ENCODE measurements at places on chromosomes 1 and 21. TPM values are rescaled to one million over a fixed set of nuclear protein-coding genes. Genes with fewer than 3 reads are reported as not detected.

GRCh38 chr1:202760589-202760988, 47.6 kb downstream of the KDM5B start:
- DNase-seq, result no peak
- H3K27ac ChIP-seq, result peak overlapping the region; percentile 16
- H3K4me3 ChIP-seq, result no peak overlapping the region
- H3K36me3 ChIP-seq, result peaks cover 36% of the 10 kb centered on the region
- H3K27me3 ChIP-seq, result no peaks in the 10 kb centered on the region

GRCh38 chr1:201554190-201554600, 15.3 kb downstream of the NAV1 start:
- DNase-seq, result no peak
- no peak overlapping the region for H3K4me3 ChIP-seq
- H3K27me3 ChIP-seq, result peaks cover 6% of the 10 kb centered on the region
- H3K27ac ChIP-seq, result no peak overlapping the region
- H3K36me3 ChIP-seq, result no peaks in the 10 kb centered on the region

Gene SESN2
- 25.8 TPM for total RNA-seq

- peaks cover 37% of the 10 kb centered on the region for H3K4me1 ChIP-seq
- H3K27me3 ChIP-seq, result no peaks in the 10 kb centered on the region
- H3K36me3 ChIP-seq, result peaks cover 12% of the 10 kb centered on the region
- peak overlapping the region; percentile 47 for H3K27ac ChIP-seq
- no peak overlapping the region for H3K4me3 ChIP-seq
These were observed 3.6 kb downstream of the PRKAB2 start for GRCh38 chr1:147168626-147169058.

Gene LHX8
- total RNA-seq, result not detected

Gene FAAH
- total RNA-seq, result 38.6 TPM

GRCh38 chr1:48789903-48790302, 13.2 kb upstream of the BEND5 start:
- no peak for DNase-seq
- no peak overlapping the region for H3K27ac ChIP-seq
- H3K27me3 ChIP-seq, result no peaks in the 10 kb centered on the region

DNA sequence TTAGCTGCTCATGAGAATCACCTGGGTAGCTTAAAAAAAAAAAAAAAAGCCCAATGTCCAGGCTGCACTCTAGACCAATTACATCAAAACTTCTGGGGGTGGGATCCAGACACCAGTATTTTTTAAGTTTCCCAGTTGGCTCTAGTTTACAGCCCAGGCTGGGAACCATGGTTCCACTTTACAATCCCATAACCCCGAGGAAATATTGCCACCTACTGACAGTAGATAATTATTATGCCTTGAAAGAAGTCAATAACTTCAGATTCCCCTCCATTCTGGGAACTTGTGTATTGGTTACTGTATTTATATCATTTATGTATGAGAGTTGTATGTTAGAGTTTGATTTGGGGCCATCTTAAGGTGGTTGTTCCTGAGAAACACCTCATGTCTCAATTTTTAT, 100.2 kb downstream of the SPATA46 start:
- H3K27me3 ChIP-seq, result no peaks in the 10 kb centered on the region
- DNase-seq, result no peak
- H3K4me3 ChIP-seq, result no peak overlapping the region
- H3K4me1 ChIP-seq, result no peaks in the 10 kb centered on the region

DNA sequence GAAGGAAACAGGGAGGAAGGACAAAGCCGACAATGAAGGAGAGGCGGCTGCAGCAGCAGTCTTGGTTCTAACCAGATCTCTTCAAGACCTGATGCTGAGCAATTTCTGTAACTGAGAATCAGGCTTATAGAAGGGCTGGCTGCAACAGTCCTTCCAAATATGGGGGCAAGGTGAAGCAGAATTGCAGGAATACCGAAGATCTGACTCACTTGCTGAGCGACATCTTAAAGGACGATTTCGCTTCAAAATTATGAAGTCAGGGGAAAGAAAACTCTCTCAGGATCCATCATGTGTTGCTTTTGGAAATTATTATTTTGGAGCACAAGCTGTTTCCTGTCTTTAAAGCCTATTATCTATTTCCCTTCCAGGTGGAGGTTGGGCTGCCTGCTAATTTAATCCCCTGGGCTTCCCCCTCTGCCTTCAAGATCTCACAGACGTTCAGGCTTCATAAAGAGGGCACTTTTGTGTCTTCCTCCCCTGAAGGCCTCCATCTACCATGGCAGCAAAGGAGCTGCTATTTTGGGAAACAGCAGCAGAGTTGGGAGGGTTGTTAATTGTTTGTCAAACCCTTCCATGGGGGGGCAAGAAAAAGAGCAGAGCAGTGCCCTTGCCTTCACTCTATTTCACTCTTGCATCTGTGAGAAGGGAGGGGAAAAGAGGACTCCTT, 10.8 kb upstream of the IER5 start:
- DNase-seq, result no peak
- peaks cover 32% of the 10 kb centered on the region for H3K27me3 ChIP-seq
- H3K36me3 ChIP-seq, result no peaks in the 10 kb centered on the region
- no peak overlapping the region for H3K4me3 ChIP-seq

DNA sequence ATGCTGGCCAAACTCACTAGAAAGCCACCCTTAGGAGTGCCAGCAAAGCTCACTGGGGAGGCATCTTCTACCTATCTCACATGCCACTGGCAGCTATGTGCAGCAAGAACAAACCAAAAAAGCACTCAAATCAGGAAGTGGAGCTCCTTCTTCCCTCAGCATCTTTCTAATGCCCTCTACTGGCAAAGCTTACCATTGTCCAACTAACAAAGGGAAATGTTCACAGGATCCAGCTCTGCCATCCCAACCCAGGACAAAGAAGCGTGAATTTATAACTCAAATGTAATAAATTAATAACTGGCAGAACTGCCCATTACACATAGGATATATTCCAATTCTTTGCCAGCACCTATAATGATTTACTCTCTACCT, 38.9 kb downstream of the LEPR start:
- H3K27ac ChIP-seq, result no peak overlapping the region
- DNase-seq, result no peak
- H3K27me3 ChIP-seq, result no peaks in the 10 kb centered on the region
- peaks cover 5% of the 10 kb centered on the region for H3K36me3 ChIP-seq

DNA sequence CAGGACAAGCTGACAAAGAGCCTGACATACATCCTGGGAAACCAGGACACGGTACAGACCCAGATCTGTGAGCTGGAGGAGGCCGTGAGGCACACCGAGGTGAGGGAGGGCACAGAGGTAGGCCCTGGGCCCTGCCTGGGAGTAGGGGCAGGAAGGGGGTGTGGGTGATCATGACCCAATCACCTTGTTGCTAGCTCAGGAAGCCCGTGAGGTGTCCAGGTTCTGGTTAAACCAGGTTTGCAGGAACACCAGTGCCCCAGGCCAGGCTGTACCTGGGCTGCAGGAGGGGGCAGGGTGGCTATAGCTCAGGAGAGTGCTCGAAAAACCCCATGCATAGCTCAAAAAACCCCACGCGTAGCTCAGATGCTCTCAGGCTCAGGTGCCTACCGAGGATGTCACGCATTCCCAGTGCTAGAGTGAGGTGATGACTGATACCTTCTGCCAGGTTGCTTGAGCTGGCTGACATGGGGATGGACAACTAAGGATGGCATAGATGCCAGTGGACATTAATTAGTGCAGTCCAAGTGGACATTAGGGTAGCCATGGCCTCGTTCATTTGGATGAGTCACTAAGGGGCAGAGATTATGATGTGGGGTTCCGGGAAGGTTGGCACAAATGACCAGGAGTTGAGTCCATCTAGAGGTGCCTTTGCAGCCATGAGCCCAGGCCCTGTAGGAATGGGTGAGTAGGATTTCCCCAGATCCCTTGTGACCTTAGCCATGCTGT, 3.7 kb downstream of the TRIM46 start:
- H3K27me3 ChIP-seq, result no peaks in the 10 kb centered on the region
- DNase-seq, result no peak
- H3K4me3 ChIP-seq, result no peak overlapping the region
- H3K4me1 ChIP-seq, result peaks cover 26% of the 10 kb centered on the region

- DNase-seq, result no peak
- no peaks in the 10 kb centered on the region for H3K27me3 ChIP-seq
- H3K4me1 ChIP-seq, result no peaks in the 10 kb centered on the region
- H3K36me3 ChIP-seq, result peaks cover 12% of the 10 kb centered on the region
- no peak overlapping the region for H3K4me3 ChIP-seq
- no peak overlapping the region for H3K27ac ChIP-seq
These were observed 13.6 kb downstream of the OXCT2 start for GRCh38 chr1:39757501-39757900.

DNA sequence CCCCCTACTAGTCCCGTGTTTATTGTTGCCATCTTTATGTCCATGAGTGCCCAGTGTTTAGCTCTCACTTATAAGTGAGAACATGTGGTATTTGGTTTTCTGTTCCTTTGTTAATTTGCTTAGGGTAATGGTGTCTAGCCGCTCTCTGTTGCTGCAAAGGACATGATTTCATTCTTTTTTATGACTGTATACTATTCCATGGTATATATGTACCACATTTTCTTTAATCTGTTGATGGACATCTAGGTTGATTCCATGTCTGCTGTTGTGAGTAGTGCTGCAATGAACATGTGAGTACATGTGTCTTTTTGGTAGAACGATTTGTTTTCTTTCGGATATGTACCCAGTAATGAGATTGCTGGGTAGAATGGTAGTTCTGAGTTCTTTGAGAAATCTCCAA, 44.2 kb upstream of the METTL18 start:
- no peaks in the 10 kb centered on the region for H3K27me3 ChIP-seq
- DNase-seq, result no peak
- H3K4me1 ChIP-seq, result no peaks in the 10 kb centered on the region
- peaks cover 47% of the 10 kb centered on the region for H3K36me3 ChIP-seq
- no peak overlapping the region for H3K27ac ChIP-seq

Gene GUCA2B
- 1.3 TPM for total RNA-seq

- DNase-seq, result no peak
- no peaks in the 10 kb centered on the region for H3K36me3 ChIP-seq
- H3K4me1 ChIP-seq, result no peaks in the 10 kb centered on the region
- H3K27ac ChIP-seq, result no peak overlapping the region
- no peak overlapping the region for H3K4me3 ChIP-seq
- no peaks in the 10 kb centered on the region for H3K27me3 ChIP-seq
These were observed 94.1 kb downstream of the PCBP3 start for GRCh38 chr21:45737485-45738166.

GRCh38 chr1:44359234-44359935, 4.3 kb upstream of the ERI3 start:
- H3K4me3 ChIP-seq, result no peak overlapping the region
- H3K27ac ChIP-seq, result no peak overlapping the region
- H3K4me1 ChIP-seq, result peaks cover 15% of the 10 kb centered on the region
- peaks cover 3% of the 10 kb centered on the region for H3K27me3 ChIP-seq
- no peak for DNase-seq

- no peak overlapping the region for H3K4me3 ChIP-seq
- no peak overlapping the region for H3K27ac ChIP-seq
- H3K36me3 ChIP-seq, result no peaks in the 10 kb centered on the region
- no peak for DNase-seq
- peaks cover 3% of the 10 kb centered on the region for H3K27me3 ChIP-seq
These were observed 234.3 kb upstream of the NFIA start for GRCh38 chr1:60847855-60848582.

DNA sequence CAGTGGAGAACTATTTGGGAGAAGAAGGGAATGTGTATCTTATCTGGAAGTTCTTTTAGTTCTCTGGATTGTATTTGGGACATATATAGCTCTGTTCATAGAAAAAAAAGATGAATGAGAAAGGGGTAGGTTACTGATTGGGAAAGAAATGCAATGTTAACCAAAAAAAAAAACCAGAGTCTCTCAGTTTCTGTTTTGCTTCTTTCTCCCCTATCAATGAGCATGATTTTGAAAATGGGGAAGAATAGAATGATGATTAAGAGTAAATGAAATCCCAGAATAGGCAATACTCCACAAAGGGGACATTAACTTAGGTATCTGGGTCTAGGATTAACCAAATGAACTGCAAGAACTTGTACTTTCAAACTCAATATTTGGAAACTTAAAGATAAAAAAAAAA, 92.9 kb downstream of the RHOU start:
- no peaks in the 10 kb centered on the region for H3K27me3 ChIP-seq
- no peak for DNase-seq
- no peak overlapping the region for H3K4me3 ChIP-seq
- peaks cover 35% of the 10 kb centered on the region for H3K4me1 ChIP-seq
- no peak overlapping the region for H3K27ac ChIP-seq

DNA sequence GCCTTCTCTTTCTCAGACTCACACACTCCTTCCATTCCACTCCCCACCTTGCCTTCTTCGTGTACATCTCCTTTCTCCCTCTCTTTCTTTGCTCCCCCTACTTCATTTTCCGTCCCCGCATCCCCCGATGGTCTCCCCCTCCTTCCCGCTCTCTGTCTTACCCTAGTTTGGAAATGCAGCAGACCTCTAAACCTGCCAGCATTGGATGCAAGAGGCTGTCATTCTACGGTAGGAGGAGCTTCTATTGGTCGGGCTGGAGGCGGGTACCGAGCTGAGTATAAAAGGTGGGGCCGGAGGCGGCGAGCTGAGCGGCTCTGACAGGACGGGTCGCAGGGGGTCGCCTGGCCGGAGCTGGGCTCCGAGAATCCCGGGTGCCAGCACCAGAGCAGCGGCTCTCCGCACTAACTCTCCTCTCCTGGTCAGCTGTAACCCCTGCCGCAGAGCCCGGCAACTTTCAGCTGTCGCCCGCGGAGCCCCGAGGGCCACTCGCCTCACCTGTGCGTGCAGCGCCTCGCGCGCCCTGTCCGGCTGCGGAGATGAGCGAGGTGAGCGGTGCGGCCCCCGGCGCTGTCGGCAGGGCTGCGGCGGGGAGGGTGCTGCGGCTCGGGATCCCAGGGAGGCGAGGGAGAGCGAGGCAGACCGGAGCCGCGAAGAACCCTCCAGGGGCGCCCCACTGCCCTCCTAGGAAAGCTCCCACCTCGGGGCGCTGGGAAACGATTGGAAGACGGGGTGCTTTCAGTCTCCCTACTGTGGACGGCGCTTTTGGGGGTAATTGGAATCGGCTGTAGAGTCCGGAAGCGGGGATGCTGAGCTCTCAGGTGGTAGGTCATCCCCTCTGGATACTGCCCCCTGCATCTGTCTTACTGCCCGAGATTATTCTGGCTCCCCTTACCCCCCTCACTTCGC, at the start of gene PCP4L1:
TSS of gene PCP4L1 (plus strand) at position 307 of the 906 bp plus-strand sequence. CDS start at position 537, 230 bp downstream.
- peaks cover 12% of the 10 kb centered on the region for H3K4me1 ChIP-seq
- peaks cover 53% of the 10 kb centered on the region for H3K27me3 ChIP-seq
- peaks cover 8% of the 10 kb centered on the region for H3K36me3 ChIP-seq
- H3K27ac ChIP-seq, result peak within 1 kb of the TSS; percentile 63
- peak within 1 kb of the TSS; percentile 68 for H3K4me3 ChIP-seq

- H3K4me3 ChIP-seq, result no peak overlapping the region
- no peak for DNase-seq
- H3K36me3 ChIP-seq, result no peaks in the 10 kb centered on the region
- H3K27me3 ChIP-seq, result no peaks in the 10 kb centered on the region
These were observed 226.9 kb upstream of the DEPDC1 start for GRCh38 chr1:68723791-68724190.
